Cerebellar nuclear complex (tissue), 1 donor: ENCODE measurements at places on chromosomes 13 and 19.
A peak's percentile ranks its signal among the peaks of the same experiment; 100 is the strongest.

DNA sequence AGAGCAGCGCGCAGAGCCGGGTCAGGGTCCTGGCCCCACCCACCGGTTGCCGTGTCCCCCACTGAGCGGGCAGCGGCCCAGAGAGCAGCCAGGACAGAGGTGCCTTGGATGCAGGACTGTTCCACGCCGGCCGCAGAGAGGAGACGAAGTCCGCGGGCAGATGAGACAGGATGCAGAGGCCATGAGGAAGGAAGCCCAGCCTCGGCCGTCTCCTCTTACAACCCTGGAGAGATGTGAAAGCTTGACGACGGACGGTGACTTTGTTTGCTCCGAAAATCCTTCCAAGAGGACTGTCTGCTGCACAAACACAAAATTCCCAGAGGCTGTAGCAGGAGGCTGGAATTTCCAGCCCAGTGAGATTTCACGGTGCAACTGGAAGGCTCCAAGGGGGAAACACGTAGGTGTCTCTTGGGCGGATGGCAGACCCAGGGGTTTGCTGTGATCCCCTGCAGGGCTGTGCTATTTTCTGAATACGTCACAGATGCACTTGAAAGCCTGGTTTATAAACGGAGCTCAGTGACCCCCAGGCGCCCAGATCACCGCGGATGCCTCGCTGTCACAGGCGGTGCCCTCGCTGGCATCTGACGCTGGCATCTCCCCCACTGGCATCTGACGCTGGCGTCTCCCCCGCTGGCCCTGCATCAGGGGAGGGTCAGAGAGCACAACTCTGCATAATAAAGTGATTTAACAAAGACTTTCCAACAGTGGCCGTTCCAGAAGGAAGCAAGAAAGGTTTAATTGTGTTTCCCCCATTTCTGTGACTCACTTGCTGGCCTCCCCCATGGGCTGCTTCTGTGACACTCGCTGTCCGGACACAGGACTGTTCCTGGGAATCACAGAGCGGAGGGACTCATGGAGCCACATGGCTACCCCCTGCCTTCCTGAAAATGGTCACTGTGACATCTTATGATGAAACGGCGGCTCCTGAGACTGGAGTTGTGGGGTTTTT lies 62.0 kb upstream of the C13orf46 start:
- no peak for DNase-seq

GRCh38 chr19:11375143-11375948 lies 880 bp downstream of the SWSAP1 start:
- DNase-seq = no peak

DNA sequence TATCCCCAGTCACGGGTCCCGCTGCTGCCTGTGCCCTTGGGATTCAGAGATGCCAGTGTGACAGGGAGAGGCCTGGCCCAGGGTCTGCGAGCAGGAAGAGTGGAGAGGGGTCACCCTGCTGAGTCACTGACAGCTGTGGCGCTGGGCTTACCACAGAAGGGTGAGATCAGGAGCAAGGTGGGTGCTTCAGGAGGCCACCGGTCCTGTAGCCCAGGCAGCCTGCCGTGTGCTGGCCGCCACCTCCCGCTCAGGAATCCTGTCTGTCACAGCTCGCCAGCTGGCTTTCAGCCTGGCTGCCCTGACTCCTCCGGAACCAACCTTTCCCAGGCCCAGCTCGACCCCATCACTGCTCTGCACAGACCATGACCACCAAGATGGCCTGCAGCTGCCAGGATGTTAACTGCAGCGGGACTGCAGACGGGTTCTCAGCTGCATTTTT lies 25.3 kb downstream of the NAXD start:
- no peak for DNase-seq

DNA sequence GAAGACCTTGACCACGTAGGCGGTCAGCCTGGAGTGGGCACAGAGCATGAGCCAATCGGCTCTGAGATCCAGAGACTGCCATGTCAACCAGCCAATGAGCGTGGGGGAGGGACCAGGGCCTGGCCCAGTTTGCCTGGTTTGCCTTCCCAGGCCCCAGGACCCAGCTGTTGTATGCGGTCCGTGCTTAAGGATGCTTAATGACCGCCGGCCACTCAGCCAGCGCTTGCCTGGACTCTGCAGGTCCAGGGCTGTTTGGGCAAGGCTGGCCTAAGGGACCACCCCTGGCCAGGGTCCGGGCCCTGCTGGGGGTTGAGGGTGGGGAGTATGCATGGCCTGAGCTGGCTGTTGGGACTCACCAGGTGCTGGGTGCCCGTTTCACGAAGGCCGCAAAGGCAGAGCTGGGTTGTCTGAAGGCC lies 23.1 kb upstream of the TNFSF14 start:
- no peak for DNase-seq

- DNase-seq = no peak
Measured at GRCh38 chr19:54674021-54674617, 11.3 kb downstream of the LILRB4 start.

- DNase-seq = no peak
Measured at GRCh38 chr13:30121666-30122065, 185.7 kb downstream of the KATNAL1 start.

DNA sequence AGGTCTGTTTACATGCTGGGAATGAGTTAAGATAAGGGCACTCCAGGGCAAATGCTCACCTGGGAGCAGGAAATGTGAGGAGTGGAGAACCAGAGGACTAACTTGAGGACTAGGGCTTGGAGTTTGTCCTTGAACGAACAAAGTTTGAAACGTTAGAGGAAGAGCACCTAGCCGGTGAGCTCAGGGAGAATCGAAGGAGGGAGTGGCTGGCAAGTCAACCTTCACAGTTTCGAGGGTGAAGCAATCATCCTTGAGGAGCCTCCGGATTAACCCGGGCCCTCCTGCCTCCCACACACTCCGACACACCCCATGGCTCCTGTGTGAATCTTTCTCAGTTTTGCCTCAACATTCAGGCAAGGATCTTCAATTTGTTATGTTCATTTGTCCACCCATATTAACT lies 58.6 kb downstream of the LMO7 start:
- no peak for DNase-seq

GRCh38 chr19:13840305-13841085 lies 36.4 kb upstream of the NANOS3 start:
- DNase-seq = no peak

- peak; percentile 58 for DNase-seq
Measured at GRCh38 chr13:35499196-35499662, 22.7 kb upstream of the MAB21L1 start.

DNA sequence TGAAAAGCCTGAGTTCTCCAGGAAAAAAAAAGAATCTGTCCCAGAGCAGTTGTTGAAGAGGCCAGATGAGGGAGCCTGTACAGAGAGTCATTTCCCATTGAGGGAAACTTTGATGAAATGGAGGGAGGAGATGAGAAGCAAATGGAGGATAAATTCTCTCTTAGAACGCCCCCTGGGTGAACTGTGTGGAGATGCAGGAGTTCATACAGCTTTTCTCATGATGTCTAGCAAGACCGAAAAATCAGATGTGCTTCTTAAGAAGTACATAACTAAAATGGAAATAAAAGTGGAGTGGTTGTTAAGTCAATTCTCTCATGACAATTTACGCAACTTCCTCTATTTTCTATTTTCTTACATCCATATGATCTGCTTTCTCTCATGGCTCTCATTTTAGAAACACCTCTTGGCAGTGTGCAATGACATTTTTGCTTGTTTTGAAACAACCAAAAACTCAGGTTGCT lies 1263.1 kb downstream of the PCDH9 start:
- DNase-seq = no peak

GRCh38 chr13:92829930-92830329 lies 396.7 kb upstream of the GPC6 start:
- DNase-seq = no peak

DNA sequence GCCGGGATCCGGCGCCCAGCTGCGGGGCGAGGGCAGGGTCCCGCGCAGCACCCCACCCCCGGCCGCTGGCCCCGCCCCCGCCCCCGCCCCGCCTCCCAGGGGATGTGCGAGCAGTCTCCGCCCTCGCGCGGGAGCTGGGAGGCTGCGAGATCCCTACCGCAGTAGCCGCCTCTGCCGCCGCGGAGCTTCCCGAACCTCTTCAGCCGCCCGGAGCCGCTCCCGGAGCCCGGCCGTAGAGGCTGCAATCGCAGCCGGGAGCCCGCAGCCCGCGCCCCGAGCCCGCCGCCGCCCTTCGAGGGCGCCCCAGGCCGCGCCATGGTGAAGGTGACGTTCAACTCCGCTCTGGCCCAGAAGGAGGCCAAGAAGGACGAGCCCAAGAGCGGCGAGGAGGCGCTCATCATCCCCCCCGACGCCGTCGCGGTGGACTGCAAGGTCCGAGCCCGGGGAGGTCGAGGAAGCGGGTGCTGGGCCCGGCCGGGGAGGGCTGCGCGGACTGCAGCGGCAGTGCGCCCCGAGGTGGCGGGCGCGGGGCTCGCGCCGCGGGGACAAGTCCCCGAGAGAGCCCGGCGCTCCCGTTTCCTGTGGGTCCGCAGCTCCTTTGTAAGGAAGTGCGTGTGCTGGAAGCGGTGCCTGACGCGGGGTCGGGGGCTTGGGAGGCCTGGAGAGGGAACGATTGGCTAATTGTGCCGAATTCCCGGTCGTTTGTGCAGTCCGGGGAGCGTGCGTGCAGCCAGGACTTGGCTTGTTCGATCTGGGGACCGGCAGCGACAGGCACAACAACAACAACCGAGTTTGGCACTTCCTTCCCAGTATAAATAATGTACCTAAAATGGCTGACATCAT lies at the start of gene ITM2B:
Gene ITM2B, plus strand, starts transcription at position 161 of the 843 bp plus-strand sequence. Its CDS starts 155 bp downstream, at position 316.
- no peak for DNase-seq

- DNase-seq = no peak
Measured at GRCh38 chr13:38372820-38373383, 23.3 kb downstream of the UFM1 start.

GRCh38 chr13:113064534-113065405 lies 40.8 kb upstream of the F7 start:
- no peak for DNase-seq
